ENCODE measurements at places on chromosomes 16 and 17.

DNA sequence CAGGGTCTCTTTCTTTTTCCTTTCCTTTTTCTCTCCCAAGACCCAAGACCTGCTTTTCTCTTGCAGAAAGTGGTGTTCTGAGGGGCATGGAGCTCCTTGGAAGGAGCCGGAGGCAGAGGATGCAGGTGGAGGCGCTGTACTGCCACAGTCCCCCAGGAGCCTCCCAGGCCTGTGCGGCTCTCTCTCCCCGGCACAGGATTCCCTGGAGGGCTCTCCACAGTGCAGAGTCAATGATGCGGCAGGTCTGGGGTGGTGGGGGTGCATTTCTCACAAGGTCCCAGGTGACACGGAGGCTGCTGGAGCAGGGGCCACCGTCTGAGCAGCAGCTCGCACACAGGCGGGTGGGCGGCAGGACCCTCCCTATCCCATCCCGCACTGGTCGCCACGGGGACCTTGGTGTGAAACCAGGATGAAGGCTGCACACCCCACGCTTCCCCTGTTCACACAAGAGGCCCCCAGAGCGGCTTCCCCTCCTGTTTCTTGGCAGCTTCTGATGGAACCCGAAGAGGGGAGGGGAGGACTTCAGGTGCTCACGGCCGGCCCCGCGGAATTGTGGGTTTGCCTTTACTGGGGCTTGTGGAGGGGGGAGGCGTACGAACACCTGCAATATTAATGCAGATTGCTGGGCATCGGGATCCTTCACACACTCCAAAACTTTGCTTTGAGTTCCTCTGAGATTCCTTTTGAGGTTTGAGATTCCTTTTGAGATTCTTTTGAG lies 186.9 kb downstream of the ENGASE start:
- DNase-seq: no peak

DNA sequence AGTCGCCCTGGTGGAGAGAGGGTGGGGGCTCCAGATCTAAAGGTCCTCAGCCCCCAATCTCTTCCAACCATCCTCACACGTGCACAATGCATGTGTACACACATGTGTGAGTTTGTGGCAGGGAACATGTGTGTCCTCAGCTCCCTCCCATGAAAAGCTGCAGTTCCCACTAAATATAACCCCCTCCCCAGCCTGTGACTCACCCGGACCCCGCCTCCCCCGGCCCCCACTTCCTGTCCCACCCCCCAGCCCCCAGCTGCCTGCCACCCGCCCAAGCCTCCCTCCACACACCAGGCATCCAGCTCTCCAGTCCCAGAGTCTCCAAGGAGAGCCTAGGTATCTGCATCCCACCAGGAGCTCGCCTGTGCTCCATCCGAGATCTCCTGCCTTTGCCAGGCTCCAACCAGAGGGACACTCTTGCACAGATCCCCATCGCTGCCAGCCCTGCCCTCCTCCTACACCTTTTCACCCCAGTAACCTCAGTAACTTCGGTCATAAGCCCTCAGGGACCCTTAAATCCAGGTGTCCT lies 3.9 kb downstream of the DLG4 start:
- DNase-seq: no peak

DNA sequence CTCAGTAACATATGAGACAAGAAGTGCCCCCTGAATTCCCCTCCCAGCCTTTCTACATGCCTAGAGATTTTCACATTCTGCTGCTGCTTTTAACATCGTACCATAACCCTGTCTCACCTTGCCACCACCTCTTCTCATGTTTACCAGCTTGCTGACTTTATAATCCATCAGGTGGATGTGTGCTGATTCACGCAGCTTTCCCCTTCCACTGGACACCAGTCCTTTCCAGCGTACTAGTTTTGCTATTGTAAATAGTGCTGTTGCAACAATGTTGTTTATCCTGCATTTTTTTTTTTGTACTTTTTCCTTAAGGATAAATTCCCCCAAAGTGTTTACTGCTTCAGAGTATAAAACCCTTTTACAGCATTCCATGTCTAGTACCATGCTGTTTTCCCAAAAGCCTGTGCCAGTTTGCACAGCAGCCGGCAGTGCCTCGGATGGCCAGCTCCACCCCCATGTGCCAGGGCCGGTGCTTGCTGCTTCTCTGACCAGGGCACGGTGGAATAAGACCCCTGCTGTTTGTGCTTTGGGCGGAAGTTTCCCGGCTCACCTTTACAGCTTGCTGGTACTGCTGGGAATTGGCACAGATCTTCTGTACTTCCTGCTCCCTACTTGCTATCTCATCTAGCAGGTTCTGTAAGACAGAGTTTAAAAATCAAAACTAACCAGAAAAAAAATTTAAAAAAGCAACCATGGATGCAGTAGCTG lies 41.3 kb downstream of the UBN1 start:
- DNase-seq: no peak

GRCh38 chr16:16176328-16176727 lies 47.0 kb downstream of the ABCC6 start:
- no peak for DNase-seq

GRCh38 chr17:57832314-57833178 lies 17.3 kb downstream of the MRPS23 start:
- no peak for DNase-seq

DNA sequence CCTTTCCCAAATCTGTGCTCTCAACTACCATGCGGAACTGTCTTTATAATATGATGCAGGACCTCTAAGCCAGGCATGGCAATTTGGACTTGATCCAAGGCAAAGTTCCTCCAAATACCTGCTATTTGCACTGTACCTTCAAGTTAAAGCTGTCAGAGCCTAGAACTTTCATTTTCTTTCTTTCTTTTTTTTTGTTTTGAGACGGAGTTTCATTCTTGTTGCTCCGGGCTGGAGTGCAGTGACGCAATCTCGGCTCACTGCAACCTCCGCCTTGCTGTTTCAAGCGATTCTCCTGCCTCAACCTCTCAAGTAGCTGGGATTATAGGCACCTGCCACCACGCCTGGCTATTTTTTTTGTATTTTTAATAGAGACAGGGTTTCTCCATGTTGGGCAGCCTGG lies 51.7 kb downstream of the ARHGAP27 start:
- no peak for DNase-seq

DNA sequence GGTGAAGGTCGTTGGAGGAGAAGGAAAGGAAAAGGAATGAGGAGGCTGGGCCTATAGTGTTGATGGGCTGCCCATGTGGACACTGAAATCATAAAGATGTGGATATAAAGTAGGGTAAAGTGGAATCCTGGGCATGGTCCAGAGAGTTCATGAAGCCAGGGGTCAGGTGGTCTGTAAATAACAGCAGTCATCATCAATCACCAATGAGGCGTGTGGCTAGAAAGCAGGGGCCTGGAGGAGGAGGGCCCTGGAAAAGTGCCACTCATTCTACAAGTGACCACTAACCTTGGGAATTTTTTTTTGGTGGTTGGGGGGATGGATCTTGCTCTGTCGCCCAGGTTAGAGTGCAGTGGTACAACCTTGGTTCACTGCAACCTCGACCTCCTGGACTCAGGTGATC lies 115.3 kb upstream of the NOL11 start:
- no peak for DNase-seq

DNA sequence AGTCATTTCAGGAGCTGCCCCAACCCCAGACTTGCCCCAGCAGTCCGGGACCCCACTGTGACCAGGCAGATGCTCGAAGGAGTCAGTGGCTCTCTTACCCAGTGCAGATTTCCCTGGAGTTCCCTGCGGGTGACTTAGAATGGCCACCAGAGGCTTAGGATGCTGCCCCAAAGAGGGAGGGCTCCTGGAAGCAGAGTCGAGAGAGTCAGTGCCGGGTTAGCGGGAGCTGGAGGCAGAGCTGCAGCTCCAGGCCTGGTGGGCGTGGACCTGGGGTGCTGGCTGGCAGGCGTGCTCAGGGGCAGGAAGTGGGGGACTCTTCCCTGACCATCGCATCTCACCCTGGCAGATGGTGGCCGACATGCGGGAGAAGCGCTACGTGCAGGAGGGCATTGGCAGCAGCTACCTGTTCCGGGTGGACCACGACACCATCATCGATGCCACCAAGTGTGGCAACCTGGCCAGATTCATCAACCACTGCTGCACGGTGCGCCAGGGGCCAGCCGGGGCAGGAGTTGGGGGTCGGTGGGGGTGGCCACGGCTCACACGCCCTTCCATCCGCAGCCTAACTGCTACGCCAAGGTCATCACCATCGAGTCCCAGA lies 1.6 kb upstream of the HSD3B7 start:
- DNase-seq: no peak
